Left lung (tissue), 14 donors: ENCODE measurements at places on chromosomes 11 and 22. TPM values are rescaled to one million over a fixed set of nuclear protein-coding genes. Genes with fewer than 3 reads are reported as not detected.

GRCh38 chr11:102552020-102552419 lies 21.5 kb upstream of the MMP7 start:
- no peaks in the 10 kb centered on the region for H3K36me3 ChIP-seq
- no peaks in the 10 kb centered on the region for H3K4me1 ChIP-seq
- H3K4me3 ChIP-seq = no peak overlapping the region
- no peak for DNase-seq
- H3K27ac ChIP-seq = peak overlapping the region; percentile 50
- H3K27me3 ChIP-seq = no peaks in the 10 kb centered on the region

GRCh38 chr22:37674951-37675929 lies at the start of gene LGALS1:
Gene LGALS1 (plus strand): TSS chr22:37675636. CDS start chr22:37675703, 67 bp downstream.
- peak; percentile 95 for DNase-seq
- peak within 1 kb of the TSS; percentile 45 for H3K4me3 ChIP-seq
- no peaks in the 10 kb centered on the region for H3K27me3 ChIP-seq
- H3K4me1 ChIP-seq = peaks cover 10% of the 10 kb centered on the region

GRCh38 chr11:71543866-71544265 lies 4.4 kb upstream of the KRTAP5-9 start:
- DNase-seq = no peak
- no peak overlapping the region for H3K4me3 ChIP-seq
- no peak overlapping the region for H3K27ac ChIP-seq
- H3K4me1 ChIP-seq = no peaks in the 10 kb centered on the region

DNA sequence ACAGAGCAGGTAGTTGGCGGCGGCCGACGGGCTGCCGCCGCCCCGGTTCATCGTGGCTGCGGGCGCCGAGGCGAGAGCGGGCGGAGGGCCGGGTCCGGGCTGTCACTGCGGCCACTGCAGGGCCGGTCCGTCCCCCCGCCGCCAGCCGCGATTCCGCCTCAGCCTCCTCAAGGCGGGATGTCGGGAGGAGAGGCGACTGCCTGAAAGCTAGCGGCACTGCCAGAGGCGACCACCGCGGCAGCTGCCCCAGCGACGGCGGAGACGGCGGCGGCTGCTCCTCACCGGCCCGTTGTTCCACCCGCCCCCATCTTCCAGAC lies 234 bp downstream of the SESN3 start:
- no peaks in the 10 kb centered on the region for H3K36me3 ChIP-seq
- DNase-seq = no peak
- peaks cover 35% of the 10 kb centered on the region for H3K4me1 ChIP-seq

GRCh38 chr11:91136631-91137030 lies 913.8 kb upstream of the CHORDC1 start:
- no peaks in the 10 kb centered on the region for H3K36me3 ChIP-seq
- no peak overlapping the region for H3K27ac ChIP-seq
- peaks cover 6% of the 10 kb centered on the region for H3K4me1 ChIP-seq
- H3K4me3 ChIP-seq = no peak overlapping the region

- no peak overlapping the region for H3K4me3 ChIP-seq
- H3K27ac ChIP-seq = no peak overlapping the region
- H3K4me1 ChIP-seq = peaks cover 3% of the 10 kb centered on the region
- H3K27me3 ChIP-seq = peaks cover 45% of the 10 kb centered on the region
- H3K36me3 ChIP-seq = no peaks in the 10 kb centered on the region
Observed at GRCh38 chr11:62918531-62918930, 2.6 kb downstream of the CHRM1 start.

The NCAPD3 gene
- total RNA-seq = 16.4 TPM
